ENCODE measurements at places on chromosomes 3 and 15.

- DNase-seq = no peak
Observed at GRCh38 chr3:74614107-74614967, at the start of gene CNTN3. Gene CNTN3 (minus strand): TSS chr3:74614659. CDS start chr3:74521112, 93,547 bp downstream.

GRCh38 chr15:90320062-90320884, 31.8 kb upstream of the ZNF774 start:
- peak; percentile 90 for DNase-seq

GRCh38 chr3:22994781-22995180, 208.3 kb upstream of the UBE2E2 start:
- DNase-seq = no peak

DNA sequence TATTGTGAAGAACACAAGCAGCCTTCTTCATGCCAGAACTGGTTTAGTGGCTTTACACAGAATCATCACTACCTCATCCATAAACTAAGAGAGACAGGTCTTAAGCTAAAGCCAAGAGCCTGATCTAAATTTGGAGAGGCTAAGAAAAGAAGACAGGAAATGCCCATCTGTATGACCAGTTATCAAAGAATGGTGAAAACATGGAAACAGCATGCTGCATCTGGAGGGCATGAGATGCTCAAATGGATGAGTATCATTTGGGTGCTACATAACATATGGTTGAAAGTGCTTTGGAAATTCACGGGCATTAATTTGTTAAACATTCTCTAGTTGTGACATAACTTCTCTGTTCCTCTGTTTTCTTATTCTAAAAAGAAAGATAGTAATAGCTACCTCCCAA, 112.5 kb downstream of the CPNE4 start:
- DNase-seq = no peak

GRCh38 chr15:101390462-101390861, 95.4 kb upstream of the SNRPA1 start:
- no peak for DNase-seq

DNA sequence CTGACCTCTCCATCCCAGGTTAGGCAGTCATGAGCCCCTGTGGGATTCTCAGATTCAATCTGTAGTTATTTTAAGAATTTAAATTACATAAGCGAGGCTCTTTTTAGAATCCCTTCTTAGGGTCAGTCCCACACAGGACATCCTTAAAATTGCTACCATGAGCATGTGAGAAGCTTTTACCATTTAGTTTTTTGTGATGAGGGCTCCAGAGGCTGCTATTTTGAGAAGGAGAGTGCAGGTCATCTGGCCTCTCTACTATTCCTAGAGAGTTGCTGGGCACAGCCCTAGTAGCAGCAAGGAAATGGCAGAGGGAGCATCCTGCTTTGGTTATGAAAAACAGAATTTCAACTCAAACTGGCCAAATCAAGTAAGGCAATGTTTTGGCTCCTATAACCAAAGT, 13.6 kb upstream of the CADPS start:
- no peak for DNase-seq

GRCh38 chr3:34077417-34078195, 279.2 kb downstream of the PDCD6IP start:
- no peak for DNase-seq

DNA sequence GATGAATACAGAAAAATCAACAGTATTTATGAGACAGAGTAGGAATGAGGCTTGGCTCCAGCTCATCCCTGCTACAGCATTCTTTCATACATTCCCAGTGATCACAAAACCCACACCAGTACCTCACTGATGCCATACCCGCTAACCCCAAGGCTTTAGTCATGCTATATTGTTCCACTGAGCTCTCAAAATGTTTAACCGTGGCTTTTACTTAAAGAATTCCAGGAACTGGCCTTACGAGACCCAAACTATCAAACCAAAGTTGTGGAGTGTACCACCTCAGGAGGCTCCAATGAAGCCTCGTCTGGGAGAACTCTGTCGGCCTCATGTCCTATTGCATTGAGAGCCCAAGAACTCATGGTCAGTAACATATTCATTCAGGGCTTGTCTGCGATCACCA, 278.9 kb downstream of the ULK4 start:
- peak; percentile 78 for DNase-seq

DNA sequence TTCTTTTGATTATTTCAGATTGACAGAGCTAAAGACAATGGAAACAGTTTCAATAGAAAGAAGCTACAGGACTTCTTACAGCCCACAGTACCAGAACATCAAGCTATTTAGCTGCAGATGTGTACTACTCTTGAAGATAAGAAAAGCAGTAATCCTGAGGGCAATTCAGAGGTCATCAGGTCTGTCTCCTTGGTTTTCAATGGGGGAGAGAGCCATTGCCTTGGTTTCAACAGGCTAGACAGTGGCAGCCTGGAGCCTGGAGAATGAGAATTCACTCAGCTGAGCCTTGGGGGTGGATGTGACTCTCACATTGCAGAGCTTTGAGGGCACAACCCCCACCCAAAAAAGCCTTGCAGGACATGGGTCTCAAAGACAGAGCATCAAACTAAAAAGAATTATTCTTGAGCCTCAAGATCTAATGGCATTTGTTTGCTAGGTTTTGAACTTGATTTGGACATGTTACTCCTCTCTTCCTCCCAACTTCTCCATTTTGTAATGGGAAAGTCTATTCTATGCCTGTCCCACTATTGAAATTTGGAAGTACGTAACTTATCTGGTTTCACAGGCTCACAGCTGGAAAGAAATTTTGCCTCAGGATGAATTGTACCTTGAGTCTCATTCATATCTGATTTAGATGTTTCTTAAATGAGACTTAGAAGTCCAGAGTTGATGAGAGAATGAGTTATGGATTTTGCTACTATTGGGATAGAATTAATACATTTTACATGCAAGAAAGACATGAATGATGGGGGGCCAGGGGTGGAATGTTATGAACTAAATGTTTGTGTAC, 36.9 kb downstream of the PLSCR1 start:
- DNase-seq = no peak

DNA sequence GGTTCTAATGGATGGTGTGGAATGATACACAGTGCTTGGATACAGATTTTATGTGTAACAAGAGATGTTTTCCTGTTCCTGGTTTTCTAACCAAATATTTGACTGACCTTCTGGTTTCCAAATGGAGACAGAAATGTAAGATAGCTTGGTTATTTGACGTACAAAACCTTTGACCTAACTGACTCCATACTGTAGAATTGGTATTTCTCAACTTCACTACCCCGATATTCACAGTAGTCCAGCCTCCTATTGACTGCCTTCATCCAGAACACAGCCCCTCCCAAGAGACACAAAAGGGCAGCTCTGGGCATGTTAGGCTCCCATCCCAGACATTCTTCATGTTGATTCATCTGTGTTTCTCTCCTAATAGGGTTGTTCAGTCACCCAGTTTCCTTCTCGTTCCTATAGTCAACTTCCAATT, 33.4 kb downstream of the MYO1E start:
- no peak for DNase-seq
